K562 (cell line): ENCODE measurements at places on chromosomes 1 and 21. TPM values are rescaled to one million over a fixed set of nuclear protein-coding genes. Genes with fewer than 3 reads are reported as not detected.

- DNase-seq: no peak
Observed at GRCh38 chr1:31058012-31058411, 7.5 kb downstream of the PUM1 start.

DNA sequence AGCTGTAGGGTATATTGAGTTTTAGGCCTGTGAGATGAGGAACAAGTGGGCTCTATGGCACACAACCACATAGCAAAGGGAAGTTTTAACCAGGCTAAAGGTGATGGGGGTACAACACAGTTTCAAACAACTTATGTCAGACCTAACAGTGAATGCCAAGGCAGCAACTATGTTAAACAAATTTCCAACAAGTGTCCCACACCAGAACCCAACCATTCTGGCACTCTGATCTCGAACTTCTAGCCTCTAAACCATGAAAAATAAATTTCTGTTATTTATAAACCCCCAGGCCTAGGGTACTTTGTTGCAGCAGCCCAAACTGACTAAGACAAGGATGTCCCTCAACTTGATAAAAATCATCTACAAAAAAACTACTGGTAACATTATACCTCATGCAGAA lies 52.3 kb upstream of the INSL5 start:
- DNase-seq: no peak

DNA sequence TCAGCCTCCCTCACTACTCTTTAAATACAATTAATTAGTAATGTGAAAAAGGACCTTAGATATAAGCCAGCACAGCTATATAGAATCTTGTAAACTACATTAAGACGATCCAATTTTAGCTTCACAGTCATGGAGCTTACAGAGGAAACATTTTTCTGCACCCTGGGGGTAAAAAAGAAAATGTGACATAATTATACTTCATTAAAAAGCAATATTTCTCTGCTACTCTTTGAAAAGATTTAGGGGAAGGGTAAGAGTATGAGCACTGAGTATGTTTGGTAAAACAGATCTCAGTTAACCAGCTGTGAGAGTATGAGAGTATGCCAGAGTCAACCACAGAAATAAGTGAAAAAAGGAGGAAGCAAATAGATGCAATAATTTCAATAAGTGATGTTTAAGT lies 1415.9 kb downstream of the PLA2G4A start:
- DNase-seq: no peak

- no peak for DNase-seq
Observed at GRCh38 chr1:172566196-172566997, 33.4 kb downstream of the SUCO start.

DNA sequence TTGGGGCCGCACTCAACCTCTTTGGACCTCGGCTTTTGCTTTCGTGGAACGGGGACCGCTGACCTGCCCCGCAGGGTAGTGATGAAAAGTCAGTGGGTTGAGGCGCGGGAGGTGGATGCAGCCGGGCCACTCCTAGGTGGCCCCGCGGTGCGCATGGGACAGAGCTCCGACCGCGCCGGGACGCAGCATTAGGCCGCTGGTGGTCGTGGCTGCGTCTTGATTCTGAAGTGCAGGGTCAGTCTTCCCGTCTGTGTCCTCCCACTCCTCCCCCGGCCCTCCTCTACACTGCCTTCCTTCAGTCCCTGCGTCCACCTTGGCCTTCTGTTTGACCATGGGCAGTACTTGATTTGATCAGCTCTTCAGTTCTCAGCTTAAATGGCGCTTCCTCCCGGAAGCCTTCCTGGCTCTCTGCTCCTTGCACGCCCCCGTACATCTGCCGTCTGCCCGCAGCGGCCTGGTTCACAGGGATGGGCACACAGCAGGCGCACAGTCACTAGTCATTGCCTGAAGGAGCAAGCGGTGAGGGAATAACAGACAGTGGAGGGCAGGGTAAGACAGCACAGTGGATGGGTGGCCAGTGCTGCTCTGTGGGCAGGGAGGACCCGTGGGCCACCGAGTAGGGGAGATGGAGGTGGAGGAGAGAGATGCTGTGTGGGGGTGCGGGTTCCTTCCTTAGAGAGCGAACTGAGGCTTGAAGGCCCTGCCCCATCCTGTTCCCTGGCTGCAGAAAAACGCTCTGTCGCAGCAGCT lies 633 bp downstream of the THEMIS2 start:
- peak; percentile 42 for DNase-seq

DNA sequence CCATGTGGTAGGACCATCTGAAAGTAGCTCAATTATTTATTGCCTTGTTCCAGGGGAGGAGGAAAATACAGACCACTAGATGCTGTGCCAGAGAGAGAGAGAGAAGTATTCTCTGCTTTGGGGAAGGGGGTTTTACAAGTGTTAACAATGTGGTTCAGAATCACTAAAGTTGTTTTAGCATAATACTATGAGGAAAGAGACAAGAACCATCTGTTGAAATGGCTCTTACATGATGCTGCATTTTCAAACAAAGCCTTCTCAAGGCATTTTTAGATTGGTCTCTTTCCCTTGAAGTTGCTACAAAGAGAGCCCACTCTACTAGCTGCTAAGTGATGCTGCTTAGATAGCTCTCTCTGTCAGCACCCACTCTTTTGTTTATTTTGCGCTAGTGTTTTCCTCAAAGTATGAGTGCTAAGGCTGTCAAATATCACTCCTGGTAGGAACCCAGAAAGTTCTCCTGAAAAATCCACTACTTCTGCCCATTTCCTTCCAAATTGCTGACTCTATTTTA lies 255.1 kb downstream of the NFIA start:
- no peak for DNase-seq

GRCh38 chr1:46760558-46761166 lies 38.2 kb upstream of the CYP4B1 start:
- DNase-seq: no peak

DNA sequence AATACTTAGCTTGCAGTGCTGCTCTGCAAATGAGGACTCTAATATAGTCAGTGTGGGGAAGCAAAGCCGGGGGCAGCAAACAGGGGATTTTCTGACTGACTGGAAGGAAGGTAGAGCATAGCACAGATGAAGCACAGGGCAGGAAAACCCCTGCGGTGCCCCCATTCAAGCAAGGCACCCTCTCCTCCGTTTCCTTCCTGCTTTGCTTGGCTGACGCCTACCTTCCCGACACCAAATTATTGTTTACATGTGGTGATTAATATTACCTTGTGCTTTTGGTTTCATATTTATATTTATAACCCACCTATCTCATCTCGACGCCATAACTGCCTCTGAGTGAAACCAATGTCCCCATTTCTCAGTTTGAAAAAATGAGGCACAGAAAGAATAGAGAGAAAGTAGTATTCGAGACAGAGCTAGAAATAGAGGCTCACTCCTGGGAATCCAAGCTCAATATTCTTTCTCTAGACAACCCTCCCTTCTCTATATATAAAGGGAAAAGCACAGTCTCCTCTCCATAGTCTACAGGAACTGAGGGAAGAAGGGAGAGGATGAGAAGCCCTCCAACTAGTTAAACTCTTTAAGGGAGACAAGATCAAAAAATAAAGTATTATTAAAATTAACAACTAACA lies 41.3 kb downstream of the PIK3C2B start:
- no peak for DNase-seq

- no peak for DNase-seq
Observed at GRCh38 chr1:188027613-188028012, 1198.9 kb downstream of the PLA2G4A start.

DNA sequence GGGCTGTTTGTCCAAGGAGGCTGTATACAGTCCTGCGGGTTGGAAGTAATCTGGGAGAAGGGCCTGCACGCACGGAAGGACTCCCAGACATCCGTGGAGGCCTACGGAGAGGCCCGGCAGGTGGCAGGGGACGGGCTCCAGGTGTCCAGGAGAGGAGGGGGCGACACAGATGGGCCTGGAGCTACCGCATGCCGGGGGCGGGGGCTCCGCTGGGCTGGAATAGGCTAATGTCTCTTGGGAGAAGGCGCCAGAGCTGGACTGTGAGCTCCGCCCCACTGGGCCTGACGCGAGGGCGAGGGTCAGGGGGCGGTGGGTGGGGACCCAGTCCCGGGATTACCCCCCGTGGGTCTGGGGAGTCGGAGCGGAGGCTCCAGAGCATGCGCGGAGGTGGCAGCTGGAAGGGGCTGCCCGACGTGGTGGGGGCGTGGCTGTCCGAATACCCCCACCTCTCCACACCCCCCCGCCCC lies 659 bp downstream of the AGO1 start:
- peak; percentile 82 for DNase-seq

- no peak for DNase-seq
Observed at GRCh38 chr1:2543543-2544092, 12.6 kb upstream of the TNFRSF14 start.

DNA sequence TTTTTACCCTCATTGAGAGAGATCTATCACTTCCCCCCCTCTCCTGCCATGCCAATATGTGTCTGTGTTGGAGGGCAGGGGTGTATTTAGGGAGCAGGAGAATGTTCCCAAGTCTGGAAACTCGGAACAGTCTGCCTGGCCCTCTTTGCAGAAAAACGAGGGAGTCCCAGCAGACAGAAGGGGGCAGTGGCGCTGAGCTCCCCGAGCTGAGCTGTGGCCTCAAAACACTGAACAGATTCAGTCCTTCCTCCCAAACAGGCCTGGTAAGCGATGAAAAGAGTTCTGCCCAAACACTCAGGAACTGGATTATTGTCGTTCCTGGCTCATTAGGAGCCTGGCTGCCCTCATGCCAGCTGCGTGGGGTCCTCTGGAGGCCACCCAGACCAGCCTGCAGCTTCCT lies 981 bp downstream of the CLDN14 start:
- DNase-seq: no peak

DNA sequence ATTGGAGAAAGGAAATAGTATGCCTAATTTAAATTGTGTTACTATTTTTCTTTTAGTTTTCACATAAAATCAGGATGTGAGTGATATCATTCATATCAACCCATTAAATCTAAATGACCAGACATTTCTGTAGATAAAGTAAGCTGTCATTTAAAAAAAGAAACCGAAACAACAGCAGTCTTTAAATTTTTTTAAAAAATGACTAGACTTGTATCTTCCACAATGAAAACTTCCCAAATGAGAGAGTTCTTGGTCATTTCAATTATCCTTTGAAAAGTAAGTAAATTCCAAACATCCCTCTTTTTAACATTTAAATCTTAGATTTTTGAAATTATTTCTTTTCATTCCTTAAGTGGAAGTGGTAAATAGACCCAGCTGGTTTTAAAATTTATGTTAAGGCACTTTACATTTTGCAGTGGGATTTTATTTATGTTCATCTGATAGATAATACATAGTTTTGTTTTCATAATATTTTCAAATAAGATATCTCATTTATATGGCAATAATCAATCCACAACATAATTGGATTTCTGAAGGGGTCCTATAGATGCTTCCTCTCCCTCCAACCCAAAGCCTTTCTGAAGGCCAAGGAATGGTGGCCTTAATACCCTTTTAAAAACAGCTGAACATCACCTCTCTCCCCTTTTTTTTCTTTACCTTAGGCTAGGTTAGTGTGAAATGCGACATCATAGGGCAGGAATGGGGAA lies 3.1 kb downstream of the FOXD3 start:
- no peak for DNase-seq

DNA sequence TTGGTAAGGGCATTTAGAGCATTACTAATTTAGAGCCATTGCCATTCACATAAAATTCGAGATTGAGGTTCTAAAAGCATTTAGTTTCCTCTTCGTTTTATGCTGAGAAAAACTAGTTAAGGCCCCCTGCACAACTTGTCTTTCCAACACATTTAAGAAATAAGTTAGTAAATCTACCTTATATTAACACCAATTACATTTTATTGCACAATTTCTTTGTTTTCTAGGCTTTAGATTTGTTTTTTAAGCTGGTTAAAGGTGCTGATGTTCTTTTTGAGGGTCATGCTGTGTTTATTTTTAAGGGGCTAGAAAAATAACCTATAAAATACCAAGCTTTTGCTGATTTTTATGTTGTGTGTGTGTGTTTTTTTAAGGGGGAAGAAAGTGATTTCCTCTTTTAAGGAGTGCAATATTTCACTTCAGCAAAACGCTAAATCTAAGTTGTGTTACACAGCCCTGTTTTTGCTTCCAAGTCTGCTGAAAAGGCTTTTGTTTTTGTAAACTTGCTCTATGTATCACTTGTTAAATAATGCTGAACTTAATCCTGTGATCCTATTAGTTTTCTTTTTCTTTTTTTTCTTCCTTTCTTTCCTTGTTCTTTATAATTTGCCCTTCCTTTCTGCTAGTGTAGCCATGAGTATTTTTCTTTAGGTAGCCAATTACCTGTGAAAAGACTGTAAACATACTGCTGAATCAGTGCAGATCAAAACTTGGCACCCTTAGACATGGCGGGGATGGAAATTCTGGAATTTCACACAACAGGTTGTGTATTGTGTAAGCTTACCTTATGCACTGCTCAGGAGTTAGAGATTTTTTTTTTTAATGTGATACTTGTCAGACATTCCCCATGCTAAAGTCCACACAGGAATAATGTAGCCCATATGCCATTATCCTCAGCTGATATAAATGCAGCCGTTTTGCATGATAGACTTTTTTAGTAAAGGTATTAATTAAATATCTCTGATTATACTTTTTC lies 1.5 kb downstream of the CEPT1 start:
- no peak for DNase-seq

- no peak for DNase-seq
Observed at GRCh38 chr21:16047904-16048303, 318.1 kb downstream of the USP25 start.

GRCh38 chr1:81432059-81432458 lies 368.7 kb upstream of the ADGRL2 start:
- no peak for DNase-seq

DNA sequence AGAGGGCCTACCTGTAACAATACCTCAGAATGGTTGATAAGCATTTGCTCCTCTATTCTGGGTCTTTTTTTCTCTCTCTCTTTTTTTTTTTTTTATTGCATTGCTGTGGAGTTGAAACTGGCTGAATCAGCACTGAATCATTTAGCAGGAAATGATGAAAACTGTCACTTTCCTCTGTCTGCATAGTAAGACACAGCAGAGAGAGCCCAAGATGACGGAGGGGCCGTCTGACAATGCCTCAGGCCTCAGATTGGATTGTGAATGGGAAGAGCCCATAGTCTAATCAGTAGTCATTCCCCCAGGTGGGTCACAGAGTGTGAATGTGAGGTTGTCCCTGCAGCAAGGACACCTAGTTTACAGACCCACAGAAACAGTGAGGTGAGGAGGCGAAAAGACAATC lies 193.2 kb upstream of the PLXNA2 start:
- DNase-seq: no peak

GRCh38 chr1:17829579-17829978 lies 74.4 kb downstream of the ACTL8 start:
- DNase-seq: no peak

DDI2 gene
- 48.4 and 50.1 TPM in 2 replicates for total RNA-seq

HES3 gene
- total RNA-seq: 0.27 TPM in 1 of 2 replicates, not detected in the other

ANKRD35 gene
- total RNA-seq: 0.07 TPM in 1 of 2 replicates, not detected in the other

SPTA1 gene
- total RNA-seq: 44.3 and 45.9 TPM in 2 replicates

C1orf87 gene
- not detected in 2 replicates for total RNA-seq

CD1B gene
- total RNA-seq: not detected in 2 replicates

TSSK3 gene
- 2.3 and 3.3 TPM in 2 replicates for total RNA-seq

CELA3A gene
- 5.4 and 5.7 TPM in 2 replicates for total RNA-seq

TGFB2 gene
- total RNA-seq: 0.04 and 0.11 TPM in 2 replicates
